ENCODE measurements at places on chromosomes 16 and 17. TPM values are rescaled to one million over a fixed set of nuclear protein-coding genes. Genes with fewer than 3 reads are reported as not detected.

PITPNM3 gene
- 0.56 TPM for total RNA-seq

OR4D1 gene
- total RNA-seq = not detected

MFAP4 gene
- 5.0 TPM for total RNA-seq

DNA sequence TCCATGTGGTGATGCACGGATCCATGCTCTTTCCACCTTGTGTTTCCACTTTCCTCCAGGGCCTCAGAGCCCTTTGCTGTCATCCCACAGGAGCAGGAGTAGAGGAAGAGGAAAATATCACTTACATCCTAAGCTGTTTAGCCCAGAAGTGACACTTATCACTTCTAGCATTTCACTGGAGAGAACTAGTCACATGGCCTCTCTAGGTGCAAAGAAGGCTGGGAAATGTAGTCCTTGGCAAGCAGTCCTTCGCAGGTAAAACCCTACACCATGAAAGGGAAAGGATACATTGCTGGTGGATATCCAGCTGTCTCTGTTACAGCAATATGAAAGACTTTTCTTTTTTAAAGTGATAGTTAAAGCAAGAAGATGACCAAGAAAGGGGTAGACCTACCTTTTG is 185.9 kb downstream of the RGS9 start:
- no peak for DNase-seq
